Nephron progenitor cell (in vitro differentiated cells): ENCODE measurements at places on chromosomes 11 and 22.
A peak's percentile ranks its signal among the peaks of the same experiment; 100 is the strongest.

- no peak for DNase-seq
Measured at GRCh38 chr22:31958625-31959239, 14.4 kb downstream of the YWHAH start.

GRCh38 chr11:77421041-77421723, 52.7 kb downstream of the PAK1 start:
- DNase-seq = no peak

DNA sequence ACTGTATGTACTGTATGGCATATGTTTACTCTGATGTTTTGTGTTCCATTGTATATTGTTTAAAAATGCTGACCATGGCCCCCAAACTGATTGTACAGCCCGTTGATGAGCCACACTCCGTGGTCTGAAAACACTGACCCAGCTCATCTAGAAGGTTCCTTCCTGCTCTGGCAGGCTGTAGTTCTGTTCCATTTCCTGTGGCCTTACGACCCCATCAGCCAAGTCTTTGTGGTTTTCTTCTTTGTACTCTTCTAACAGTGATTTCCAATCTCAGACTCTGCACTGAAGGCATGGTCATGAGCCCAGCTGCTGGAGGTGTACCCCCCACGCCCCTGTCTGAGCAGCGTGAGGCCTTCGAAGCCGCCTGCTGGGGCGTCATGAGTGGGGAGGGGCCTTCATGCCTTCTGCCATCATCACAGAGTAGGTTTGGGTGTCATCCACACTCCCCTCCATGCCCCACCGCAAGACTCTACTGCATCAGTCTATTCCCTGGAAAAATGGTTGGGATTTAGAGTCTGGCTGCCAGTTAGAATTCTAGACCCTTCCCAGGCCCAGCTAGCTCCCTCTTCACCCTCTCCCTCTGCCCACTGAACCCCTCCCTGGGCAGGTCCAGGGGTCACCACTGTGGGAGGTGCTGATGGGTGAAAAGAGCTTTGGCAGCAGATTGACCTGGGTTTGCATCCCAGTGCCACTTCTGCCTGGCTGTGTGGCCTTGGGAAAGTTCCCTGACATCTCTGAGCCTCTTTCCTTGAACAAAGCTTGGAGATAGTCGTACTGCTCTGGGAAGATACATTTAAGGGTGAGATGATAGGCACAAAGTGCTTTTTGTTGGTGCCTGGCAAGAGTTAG, 11.3 kb upstream of the C11orf96 start:
- DNase-seq = no peak

GRCh38 chr11:61037441-61038093, 64.7 kb upstream of the CD5 start:
- DNase-seq = no peak

- DNase-seq = no peak
Measured at GRCh38 chr11:1333860-1334259, 24.4 kb upstream of the TOLLIP start.

DNA sequence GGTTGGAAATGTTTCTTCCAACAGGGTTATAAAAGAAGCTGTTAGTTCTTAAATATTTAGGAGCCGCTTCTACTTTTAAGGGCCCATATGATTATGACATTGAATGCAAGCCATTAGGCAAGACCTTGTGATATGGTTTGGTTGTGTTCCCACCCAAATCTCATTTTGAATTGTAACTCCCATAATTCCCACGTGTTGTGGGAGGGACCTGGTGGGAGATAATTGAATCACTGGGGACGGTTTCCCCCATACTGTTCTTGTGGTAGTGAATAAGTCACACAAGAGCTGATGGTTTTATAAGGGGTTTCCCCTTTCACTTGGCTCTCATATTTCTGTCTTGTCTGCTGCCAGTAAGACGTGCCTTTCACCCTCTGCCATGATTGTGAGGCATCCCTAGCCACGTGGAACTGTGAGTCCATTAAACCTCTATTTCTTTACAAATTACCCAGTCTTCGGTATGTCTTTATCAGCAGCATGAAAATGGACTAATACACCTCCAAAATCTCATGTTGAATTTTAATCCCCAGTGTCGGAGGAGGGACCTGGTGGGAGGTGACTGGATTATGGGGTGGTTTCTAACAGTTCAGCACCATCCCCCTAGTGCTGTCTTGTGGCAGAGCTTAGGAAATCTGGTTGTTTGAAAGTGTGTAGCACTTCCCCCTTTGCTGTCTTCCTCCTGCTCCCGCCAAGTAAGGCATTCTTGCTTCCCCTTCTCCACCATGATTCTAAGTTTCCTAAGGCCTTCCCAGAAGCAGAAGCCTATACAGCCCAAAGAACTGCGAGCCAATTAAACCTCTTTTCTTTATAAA, 4.3 kb downstream of the CD59 start:
- no peak for DNase-seq

DNA sequence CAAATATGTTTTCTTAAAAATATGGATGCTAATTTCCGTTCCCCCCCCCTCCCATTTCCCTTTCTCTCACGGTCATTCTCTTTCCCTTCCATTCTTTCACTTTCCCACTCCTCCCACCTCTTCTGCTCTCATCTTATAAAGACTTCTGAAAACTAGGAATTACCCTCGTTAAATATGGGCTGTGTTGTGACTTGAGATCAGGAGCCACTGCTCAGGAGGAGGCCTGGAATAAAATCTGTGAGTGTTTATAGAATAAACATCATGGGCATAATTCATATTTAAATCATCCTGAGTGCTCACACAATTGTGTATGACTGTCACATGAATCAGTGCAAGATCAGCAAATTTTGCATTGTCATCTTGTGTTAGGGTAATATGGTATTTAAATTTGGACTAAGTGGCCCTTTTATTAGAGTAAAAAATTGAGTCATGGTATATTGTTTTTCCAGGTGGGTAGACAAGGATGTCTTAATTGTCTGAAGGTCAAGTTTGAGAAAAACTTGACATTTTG, 208.0 kb downstream of the DDX10 start:
- DNase-seq = no peak

DNA sequence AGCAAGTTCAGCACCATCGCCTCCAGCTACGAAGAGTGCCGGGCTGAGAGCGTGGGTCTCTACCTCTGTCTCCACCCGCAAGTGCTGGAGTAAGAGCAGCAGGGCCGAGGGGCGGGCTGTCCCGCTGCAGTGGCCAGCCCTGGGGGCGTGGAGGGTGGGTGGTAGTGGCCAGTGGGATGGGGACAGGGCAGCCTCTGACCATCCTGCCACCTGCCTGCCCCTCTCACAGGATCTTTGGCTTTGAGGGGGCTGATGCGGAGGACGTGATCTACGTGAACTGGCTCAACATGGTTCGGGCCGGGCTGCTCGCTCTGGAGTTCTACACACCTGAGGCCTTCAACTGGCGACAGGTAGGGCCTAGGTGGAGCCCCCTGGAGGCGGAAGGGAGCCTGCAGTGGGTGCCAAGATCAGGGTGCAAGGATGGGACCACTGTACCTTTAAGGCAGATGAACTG, 15.0 kb upstream of the BBS1 start:
- DNase-seq = no peak

DNA sequence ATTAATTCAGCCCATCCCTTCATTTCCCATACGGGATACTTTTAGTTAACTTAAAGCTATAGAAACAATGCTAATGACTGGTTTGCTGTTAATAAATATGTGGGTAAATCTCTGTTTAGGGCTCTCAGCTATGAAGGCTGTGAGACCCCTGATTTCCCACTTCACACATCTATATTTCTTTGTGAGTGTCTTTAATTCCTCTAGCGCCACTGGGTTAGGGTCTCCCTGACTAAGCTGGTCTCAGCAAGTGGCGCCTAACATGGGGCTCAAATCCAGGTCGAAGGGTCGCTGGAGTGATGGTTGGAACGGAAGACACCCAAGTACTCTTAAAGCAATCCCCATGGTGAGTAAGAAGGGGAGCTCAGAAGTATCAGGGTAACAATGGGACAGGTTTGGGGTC, 14.4 kb upstream of the OOSP1 start:
- peak; percentile 31 for DNase-seq

GRCh38 chr11:64284048-64284961, at the start of gene BAD:
BAD (minus strand) TSS chr11:64284665; CDS start chr11:64284368, 297 bp downstream.
- DNase-seq = peak; percentile 97

GRCh38 chr22:19987394-19988306, 29.0 kb downstream of the ARVCF start:
- DNase-seq = no peak

- DNase-seq = no peak
Measured at GRCh38 chr11:29100967-29101366, 915.9 kb downstream of the KCNA4 start.

GRCh38 chr11:83666149-83666548, 380.0 kb upstream of the CCDC90B start:
- no peak for DNase-seq

DNA sequence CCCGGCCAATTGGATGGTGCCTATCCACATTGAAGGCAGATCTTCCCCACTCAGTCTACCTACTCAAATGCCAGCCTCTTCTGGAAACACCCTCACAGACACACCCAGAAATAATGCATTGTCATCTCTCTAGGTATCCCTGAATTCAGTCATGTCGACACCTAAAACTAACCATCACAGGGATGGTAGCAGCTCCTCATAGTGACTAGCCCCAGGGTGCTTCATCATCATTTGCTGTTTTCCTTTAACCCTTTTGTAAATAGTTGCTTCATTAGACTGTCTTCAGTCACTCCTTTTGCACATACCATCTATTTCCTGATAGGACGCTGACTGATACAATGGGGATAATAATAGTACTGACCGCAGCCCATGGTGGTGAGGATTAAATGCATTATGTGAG, 18.8 kb upstream of the AMOTL1 start:
- DNase-seq = no peak

GRCh38 chr11:23079382-23079813, 219.1 kb upstream of the CCDC179 start:
- DNase-seq = no peak

DNA sequence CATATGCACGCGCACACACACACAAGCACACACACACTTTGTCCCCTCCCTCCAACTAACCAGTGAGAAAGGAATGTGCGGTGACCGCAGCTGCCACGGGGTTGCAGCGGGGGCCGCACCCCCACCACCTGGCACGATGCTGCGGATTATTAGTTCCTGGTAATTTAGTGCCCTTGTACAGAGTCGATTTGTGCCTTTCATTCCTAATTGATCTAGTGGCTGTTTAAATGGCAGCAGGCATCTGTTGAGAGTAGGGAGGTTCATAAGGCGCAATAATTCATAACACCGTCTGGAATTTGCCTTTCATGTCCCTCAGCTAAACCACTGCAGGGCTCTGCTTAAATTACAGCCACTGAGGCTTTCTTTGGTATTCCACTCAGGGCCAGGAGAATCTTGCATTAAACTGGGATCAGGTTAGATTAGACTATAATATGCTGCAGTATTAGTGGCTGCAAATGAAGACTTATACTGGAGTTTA, 113.7 kb downstream of the FEZ1 start:
- DNase-seq = no peak

DNA sequence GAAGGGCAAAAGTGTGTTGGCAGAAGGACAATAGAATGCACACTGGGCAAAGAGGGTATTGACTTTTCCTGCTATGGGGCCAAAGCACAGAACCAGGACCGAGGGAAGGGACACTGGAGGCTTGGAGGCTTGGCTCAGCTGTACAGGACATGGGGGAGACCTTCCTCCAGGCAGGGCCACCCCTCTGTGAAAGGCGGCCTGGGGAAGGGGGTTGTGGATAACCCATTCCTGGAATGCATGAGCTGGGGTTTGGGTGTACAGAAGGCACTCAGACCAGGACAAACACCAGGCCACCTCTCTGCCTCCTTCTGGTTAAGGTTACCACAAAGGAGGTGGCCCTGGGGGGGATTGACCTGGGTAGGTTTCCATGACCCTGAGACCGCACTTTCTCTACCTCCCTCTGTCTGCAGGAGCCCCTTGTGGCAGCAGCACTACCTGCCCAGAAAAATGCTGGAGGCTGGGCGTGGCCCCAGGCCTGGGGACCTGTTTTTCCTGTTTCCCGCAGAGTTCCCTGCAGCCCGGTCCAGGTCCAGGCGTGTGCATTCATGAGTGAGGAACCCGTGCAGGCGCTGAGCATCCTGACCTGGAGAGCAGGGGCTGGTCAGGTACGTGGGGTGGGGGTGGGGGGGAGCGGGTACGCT, 9.6 kb downstream of the P2RY2 start:
- peak; percentile 6 for DNase-seq

GRCh38 chr11:59106363-59107336, at the start of gene FAM111B:
FAM111B (plus strand) TSS chr11:59107237; CDS start chr11:59109626, 2,389 bp downstream.
- peak; percentile 75 for DNase-seq

DNA sequence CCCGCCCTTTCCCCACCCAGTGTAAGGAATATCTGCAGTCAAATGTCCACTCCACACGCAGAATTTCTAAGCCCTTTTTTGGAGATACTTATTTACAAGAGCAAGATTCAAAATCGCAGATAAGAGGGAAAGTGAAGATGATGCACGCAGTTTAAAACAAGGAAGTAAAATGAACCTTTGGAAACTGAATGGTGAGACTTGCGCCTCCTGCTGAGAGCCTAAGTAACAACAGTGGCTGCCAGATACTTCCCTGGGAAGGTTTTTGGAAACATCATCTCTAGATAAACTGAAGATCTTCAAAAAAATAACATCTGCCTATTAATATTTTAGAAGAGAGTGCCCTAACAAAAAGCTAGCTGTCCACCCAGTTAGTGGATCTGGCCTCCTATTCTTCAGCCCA, 963.1 kb upstream of the FAT3 start:
- DNase-seq = no peak

DNA sequence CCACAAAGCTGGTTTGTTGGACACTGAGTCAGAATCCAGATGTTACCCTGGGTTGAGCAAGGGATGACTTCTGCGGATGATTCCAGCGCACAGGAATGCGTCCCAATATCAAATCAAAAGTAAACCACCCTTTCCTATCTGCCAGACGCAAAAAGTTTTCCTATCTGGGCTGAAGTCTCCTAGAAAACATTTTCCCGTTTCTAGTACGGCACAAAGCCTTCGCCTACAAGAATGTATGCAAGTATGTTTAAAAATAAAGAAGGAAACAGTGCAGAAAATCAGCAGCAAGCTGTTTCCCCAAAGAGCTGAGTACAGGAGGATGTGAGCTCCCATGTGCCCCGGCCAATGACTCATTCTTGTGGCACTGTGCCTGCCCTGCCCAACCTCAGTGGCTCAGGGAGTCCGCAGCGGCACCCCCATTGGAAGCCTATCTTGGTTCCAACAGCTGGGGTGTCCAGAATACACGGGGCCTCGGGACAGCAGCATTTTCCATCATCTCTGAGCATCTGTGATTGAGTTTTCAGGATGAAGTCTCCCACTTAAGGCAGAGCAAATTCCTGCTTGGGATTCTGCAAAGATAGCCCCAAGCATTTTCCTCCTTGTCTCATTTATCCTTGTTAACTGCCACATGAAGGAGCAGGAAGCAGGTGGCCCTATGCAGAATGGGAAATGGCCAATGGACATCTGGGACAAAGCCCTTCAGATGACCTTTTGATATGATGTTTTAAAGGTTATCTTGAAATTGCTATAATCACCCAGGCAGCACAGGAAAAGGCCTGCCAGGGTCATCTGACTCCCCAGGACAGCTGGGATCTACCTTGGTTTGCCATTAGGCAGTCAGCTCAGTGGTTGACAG, 17.5 kb downstream of the KCNJ5 start:
- no peak for DNase-seq
